ENCODE measurements at places on chromosomes 6 and 20. TPM values are rescaled to one million over a fixed set of nuclear protein-coding genes. Genes with fewer than 3 reads are reported as not detected.

C6orf62 gene
- total RNA-seq = 187 TPM

EFCAB8 gene
- total RNA-seq = 0.32 TPM

- DNase-seq = no peak
Observed at GRCh38 chr20:10709916-10710315, 36.1 kb upstream of the JAG1 start.

DNA sequence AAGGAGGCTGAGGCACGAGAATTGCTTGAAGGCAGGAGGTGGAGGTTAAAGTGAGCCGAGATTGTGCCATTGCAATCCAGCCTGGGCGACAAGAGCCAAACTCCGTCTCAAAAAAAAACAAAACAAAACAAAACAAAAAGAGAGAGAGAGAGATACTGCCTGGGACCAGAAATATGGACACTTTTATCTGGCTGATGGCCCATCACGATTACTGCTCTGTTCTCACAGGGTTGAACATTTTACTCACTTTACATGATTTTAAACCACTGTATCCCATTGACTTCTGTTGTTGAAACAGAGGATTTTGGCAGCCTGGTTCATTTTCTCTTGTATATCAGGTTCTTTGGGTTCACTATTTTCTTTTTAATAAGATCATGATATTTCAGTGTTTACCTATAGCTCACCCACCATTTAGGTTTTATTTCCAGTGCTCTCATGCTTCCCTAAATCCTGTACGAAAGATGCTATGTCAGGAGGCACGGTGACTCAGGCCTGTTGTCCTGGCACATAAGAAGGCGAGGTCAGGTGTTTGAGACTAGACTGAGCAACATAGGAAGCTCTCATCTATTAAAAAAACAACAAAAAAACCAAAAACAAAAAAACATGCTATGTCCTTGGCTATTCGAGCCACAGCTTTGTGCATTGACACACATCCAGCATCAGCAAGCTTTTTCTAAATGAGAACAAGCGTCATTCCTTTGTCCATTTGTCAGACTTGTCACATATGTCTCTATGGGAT, 34.5 kb upstream of the RREB1 start:
- DNase-seq = no peak

CASS4 gene
- total RNA-seq = 3.5 TPM

DNA sequence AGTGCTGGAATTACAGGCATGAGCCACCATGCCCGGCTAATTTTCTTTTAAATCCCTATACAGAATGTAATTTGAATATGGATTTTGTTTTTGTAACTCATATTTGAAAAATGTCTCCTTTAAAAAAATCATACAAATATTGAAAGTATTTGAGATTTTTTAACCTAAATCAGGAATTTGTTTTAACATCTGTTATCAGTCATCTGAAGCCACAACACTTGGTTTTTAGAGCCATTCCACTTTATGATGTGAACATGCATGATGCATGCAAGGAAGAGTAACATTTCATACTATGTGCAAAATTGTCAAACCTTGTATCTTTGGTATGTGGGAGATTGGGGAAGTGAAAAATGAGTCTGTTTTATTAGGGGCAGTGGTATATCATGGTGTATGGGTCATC, 124.5 kb upstream of the AHI1 start:
- DNase-seq = no peak

DNA sequence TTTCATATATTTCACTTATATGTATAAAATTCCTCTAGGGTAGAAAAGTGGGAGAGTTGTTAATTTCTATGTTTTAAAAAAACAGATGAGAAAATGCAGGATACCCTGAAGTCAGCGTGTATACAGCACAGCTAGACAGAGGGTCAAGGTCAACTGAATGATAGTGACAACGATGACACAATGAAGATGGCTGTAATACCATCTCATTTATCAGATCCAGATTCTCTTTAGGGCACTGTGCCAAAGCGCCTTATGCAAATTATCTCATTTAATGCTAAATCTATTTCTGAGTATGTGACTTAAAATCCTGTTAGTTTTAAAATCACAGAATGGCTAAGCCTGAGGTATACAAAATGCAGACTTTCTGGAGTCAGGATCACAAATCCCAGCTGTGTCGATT, 431.4 kb upstream of the RUNX2 start:
- DNase-seq = no peak

- no peak for DNase-seq
Observed at GRCh38 chr6:88512951-88513350, 346.8 kb upstream of the CNR1 start.

DNA sequence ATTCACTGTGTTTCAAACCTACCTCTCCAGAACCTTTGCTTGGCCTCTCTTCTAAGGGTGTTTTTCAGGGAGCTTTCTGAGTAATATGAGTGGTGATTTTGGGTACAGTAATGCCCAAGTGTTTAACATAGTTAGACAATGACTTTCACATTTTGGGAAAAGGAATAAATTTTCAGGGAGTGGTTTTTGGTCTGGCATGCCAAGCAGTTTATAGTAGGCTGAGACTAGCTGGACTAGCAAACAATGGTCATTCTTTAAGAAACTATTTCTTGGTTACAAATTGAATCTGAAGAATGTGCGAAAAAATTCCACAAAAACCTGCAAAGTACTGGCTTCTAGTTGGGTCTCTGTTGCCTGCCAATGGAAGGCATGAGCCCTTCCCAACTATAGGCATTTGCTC, 15.4 kb downstream of the FNDC1 start:
- DNase-seq = no peak

- no peak for DNase-seq
Observed at GRCh38 chr6:158014505-158015187, 33.0 kb downstream of the SYNJ2 start.

GRCh38 chr20:20680991-20681508, 31.4 kb downstream of the RALGAPA2 start:
- no peak for DNase-seq

GRCh38 chr6:140101367-140101766, 726.9 kb upstream of the CITED2 start:
- peak; percentile 39 for DNase-seq

MAFB gene
- 0.64 TPM for total RNA-seq

DNA sequence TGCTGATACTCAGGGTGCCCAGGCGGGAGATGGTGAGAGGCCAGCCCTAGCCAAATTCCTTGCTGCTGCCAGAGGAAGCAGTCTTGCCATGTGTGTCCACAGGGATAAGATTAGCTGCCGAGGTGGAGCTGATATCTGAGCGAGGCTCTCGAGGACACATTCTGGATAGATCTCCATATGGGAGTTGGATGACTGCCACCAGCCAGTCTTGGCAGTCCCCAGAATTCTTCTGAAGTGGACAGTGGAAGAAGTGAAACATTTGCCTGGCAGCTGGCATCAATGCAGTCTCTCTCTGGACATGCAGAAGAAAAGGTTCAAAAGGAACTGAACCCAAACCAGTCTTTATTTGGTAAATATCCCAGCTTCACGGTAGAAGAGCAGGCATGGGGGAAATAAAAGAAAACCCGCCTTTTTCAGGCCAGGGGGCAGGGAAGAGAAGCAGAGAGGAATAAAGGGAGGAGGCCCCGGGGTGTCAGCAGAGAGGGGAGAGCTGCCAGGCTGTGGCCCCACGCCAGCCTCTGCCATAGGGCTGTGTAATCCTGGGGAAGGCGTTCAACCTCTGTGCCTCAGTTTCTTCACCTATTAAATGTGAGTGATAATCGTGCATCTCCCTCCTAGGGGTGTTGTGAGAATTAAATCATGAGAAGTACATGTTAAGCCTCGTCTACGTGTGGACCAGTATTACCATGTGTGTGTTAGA, 3.7 kb upstream of the FUCA2 start:
- no peak for DNase-seq

IL17F gene
- total RNA-seq = under 0.01 TPM

DNA sequence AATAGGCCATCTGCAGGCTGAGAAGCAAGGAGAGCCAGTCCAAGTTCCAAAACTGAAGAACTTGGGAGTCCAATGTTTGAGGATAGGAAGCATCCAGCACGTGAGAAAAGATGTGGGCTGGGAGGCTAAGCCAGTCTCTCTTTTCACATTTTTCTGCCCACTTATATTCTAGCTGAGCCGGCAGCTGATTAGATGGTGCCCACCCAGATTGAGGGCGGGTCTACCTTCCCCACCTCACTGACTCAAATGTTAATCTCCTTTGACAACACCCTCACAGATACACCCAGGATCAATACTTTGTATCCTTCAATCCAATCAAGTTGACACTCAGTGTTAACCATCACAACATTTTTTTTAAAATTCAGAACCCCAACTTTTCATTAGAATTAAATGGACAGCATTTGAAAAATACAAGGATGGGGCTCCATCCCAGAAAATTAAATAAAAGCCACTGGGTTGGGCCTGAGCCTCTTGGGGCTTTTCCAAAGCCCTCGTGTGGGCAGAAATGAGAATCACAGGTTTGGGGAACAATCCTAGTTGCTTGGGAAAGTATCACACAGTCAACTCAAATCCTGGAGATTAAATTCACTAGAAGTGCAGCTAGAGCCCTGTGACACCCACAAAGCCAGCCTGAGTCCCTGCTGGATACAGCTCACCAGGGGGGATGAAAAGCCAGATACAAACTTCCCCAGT, 2.2 kb downstream of the CLDN20 start:
- DNase-seq = no peak

- no peak for DNase-seq
Observed at GRCh38 chr20:59295531-59295930, 4.9 kb upstream of the EDN3 start.

SLC35D3 gene
- not detected for total RNA-seq

- DNase-seq = no peak
Observed at GRCh38 chr20:6057691-6058090, 3.8 kb upstream of the LRRN4 start.

GRCh38 chr6:1496836-1497760, 107.7 kb downstream of the FOXF2 start:
- no peak for DNase-seq

DNA sequence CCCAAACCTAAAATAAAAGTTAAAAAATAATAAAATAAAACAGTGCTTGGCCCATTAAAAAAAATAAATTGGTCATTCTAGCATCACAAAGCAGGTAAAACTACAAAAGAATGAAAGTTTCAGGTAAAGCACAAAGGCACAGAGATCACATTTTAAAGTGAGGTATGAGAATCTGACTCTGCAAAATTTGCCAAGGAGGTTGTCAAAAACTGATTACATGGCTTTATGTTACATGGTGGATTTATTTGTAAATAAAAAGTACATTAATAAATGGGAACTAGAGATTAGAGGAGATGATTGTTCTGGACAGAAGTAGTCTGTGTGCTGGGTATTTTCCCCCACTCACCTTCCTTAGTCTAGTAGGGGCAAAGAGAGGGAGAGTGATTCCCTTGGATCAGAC, 24.2 kb upstream of the ATXN1 start:
- no peak for DNase-seq

Data from fibroblast of villous mesenchyme (primary cell).